Stimulated activated CD4-positive, alpha-beta T cell treated with anti-CD3 and anti-CD28 coated beads, Interleukin-15, amount 100 ng/mL, for 48 hours (primary cell): ENCODE measurements at places on chromosomes 2 and 18.

GRCh38 chr18:78526275-78526674 lies 453.3 kb upstream of the SALL3 start:
- DNase-seq = no peak

DNA sequence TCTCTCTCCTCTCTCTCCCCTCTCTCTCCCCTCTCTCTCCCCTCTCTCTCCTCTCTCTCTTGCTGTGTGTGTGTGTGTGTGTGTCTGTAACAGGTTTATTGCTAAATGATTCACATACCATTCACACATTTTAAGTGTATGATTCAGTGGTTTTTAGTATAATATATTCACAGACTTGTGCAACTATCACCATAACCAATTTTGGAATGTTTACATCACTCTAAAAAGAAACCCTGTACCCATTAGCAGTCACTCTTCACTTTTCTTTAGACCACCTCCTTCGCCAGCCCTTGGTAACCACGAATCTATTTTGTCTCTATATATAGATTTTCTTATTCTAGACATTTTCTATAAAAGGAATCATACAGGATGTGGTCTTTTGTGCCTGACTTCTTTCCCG lies 11.4 kb downstream of the THNSL2 start:
- no peak for DNase-seq

GRCh38 chr18:67670024-67670543 lies 153.6 kb upstream of the DSEL start:
- no peak for DNase-seq

DNA sequence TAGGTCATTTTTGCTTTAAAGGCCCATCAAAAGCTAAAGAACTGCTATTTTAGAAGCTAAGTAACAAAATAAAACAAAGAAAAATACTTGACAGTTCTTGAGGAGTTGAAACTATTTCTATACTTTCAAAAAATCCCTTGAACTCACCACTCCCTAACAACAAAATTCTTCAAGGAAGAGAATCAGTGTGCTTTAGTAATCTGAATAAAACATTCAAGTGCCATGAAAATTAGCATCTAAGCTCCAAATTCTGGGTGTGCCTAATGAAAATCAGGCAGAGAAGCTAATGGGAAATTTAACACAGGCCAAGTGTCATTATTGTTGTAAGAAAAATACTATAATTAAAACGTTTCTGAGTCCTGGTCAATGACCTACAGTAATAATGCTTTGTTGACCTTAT lies 456.3 kb downstream of the ZEB2 start:
- DNase-seq = no peak

DNA sequence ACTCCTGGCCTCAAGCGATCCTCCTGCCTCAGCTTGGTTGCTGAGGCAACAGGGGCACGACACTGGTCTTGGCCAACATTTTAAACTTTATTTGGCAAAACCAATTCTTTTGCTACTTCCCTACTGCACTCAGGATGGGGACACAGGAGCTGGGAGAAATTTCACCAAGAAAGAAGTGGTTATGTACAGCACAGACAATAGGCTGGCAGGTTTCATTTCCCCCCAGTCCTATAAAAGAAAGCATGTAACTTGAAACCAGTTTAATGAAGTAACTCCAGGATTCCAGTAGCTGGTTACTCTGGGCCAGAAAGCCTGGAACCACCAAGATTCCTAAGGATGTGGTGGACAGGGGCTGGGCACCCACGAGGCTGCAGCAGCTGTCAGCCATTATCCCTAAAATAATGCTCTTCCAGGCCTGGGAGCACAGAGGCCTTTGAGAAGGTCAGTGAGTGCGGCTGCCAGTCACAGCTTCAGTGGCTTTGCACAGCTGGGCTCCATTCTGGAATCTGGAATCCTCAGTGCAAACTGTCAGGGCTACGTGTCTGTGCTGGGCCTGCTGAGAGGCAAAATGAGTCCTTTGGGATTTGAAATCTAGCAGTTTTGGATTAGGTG lies 142.3 kb upstream of the ITGA6 start:
- DNase-seq = no peak

DNA sequence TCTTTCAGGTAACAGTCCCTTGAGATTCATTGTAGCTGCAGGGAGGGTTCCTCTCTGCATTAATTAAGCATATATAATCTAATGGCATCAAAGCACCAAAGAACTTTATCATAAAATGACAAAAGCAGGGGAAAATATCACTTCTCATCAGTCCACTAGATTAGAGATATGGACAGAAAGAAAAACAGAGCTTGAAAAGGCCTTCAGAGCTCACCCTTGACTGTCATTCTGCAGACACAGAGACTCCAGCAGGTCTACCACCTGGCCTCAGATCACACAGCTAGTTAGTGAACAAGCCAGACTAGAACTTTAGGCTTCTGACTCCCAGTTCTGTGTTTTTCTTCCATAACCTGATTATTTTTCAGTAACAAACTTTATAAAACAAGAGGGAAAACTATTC lies 88.5 kb downstream of the FIGN start:
- DNase-seq = no peak

DNA sequence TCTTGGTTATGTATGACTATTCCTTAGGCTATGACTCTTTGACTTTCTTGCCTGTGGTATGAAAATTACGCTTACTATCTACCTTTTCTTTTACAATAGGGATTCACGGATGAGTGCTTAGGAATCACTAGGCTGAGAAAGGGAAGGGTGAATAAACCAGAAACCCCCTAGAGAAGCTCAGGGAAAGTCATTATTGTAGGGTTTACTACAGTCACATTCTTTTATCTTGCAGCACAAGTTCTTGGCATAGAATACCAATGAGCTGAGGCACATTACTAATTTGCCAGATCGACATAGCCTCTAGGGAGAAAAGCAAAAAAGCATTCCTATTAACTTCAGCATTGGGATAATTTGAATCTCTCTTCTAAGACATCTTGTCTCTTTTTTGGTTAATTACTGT lies 103.3 kb downstream of the ST6GAL2 start:
- no peak for DNase-seq
